ENCODE measurements at places on chromosomes 4 and X. TPM values are rescaled to one million over a fixed set of nuclear protein-coding genes. Genes with fewer than 3 reads are reported as not detected.

GDI1 gene
- total RNA-seq, result 155 TPM

NLRP2B gene
- total RNA-seq, result not detected

OTUD6A gene
- total RNA-seq, result not detected

MGARP gene
- total RNA-seq, result 0.29 TPM

DYNLT3 gene
- 31.3 TPM for total RNA-seq

GSPT2 gene
- total RNA-seq, result 0.26 TPM

SATL1 gene
- 0.48 TPM for total RNA-seq

- peak; percentile 56 for DNase-seq
These were observed 160.3 kb downstream of the AFAP1 start for GRCh38 chr4:7779432-7779768.

DNA sequence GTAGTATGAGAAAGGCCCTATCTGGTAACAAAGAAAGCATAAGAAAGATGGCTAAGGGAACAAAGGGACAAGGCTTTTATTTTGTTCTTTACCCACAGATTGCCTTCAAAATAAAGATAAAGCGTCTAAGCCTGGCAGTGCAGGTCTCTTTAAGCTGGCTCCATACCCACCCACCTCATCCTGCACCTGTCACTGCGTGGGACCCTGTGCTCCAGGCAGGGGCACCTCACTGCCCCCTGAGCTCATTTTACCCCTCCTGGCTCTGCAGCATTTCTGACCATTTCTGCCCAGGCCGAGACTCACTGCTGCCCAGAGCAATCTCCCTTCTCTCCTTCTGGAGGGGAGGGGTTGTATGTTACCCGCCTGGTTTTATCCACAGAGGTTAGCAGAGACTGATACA is 1.7 kb upstream of the CYP4V2 start:
- no peak for DNase-seq

DNA sequence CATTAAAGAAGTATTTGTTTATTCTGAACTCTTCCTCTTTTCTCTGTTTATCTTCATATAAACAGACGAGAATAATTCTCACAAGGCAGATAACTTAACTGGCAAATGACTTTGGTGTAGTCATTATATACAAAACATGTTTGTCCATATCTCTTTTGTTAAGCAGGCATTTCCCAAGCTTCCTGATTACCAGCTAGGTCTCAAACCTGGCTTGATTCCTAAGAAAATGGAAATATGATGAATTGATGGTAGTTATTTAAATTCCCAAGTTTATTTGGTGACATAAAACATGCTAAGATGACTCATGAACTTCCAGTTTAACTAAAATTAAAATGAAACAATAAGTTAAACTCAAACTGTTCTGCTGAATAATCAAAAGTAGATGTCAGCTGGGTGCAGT is 96.8 kb downstream of the ARSJ start:
- no peak for DNase-seq

- DNase-seq, result no peak
These were observed 55.7 kb upstream of the CLDN34 start for GRCh38 chrX:9911487-9911886.

- DNase-seq, result no peak
These were observed 46.8 kb downstream of the MXRA5 start for GRCh38 chrX:3299636-3300035.

DNA sequence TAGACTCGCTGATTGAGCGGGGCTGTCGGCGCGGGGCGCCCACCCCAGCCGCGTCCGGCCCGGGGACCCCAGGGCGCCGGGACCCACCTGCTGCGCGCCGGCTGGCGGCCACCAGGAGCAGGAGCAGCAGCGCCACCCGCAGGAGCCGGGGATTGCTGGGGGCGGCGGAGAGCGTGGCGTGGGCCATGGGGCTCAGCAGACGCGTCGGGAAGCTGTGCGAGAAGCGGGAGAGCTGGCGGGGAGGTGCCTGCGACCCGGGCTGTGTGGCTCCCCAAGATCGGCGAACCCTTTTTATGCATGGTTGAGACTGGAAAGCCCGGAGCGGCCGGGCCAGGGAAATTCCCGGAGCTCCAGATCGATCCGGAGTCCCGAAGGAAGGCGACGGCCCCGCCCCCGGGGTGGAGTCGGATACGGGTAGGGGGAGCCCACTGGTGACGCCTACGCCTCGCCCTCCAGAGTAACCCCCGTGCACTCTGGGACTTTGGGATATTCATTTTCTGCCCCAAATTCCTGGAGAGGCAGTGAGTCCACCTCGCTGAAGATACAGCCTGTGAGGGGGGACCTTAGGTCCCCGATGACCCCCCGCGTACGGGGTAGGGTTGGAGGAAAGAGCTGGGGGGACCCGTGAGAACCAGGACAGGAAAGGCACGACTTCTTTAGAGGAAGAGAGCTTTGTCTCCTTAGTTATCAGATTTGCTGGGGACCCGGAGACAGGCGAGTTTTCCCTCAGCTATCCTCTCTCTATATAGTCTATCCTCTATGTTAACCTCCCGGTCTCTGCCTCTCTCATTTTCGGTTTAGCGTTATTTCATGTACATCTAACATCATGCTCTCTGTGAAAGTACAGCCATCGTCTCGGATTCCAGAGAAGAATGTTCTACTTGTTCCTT is at the start of gene CXCL3:
Gene CXCL3, minus strand, starts transcription at position 265 of the 890 bp plus-strand sequence. Its CDS starts 78 bp downstream, at position 187.
- peak; percentile 47 for DNase-seq

DNA sequence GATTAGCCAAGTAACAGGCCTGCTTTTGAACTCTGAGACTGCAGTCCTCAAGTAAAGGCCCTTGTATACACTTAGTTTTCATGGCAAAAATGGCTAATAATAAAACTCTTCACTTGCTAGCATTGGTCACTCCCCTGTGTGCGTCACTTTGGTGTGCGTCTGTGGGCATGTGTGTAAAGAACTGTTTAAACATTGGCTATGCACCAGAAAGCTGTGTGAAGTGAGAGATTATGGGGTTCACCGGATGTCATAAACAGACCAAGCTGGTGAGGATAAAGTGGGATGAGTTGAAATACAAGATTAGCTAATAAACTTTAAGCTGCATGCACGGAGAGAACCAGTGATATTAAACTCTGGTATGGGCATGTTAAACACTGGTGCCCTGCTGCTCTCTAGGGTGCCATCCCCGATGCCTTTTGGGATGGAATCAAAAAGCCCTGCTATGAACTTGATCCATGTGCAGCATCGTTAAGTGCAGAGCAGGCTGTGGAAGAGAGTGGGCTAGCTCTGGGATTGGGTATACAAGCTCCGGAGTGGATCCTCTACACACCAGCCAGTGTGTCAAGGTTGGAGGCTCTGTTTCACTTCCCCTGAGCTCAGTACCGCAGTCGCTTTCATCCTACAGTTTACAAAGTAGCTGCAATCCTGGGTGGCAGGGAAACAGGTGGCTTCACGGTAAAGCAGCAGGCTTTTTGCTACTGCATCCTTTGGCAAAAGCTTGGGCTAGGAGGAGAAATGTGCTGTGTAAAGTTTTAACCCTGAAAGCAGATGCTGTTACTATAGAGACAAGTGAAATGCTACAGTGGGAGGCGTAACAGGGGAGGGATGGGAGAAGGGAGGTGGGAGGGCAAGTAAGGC is 108.3 kb upstream of the SLC4A4 start:
- DNase-seq, result no peak

DNA sequence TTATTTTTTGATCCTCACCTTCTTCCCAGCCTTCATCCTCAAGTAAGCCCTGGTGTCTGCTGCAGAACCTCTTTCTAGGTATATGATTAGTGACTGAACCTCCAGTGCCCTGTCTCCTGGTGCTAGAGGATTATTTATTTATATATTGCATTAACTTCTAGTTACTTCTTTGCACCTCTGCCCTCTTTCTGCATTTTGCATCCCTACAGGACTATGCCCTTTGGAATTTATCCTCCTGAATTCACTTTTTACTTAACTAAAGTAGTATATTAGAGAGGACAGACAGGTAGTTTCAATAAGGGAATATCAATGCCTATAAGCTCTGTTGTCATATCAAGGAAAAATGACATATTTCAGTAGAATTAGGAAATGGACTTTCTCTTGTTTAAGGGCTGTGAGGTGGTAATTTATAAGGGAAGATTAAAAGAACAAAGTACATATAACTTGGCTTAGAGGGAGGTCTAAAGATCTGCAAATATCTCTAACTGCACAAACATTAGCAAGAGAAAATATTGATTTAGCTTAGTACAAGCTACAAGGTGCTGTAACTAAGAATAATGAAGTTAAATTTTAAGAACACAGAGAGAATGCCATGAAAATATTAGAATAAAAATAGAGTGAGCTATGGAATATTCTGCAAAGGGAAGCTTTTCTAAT is 181.7 kb downstream of the TEX13A start:
- DNase-seq, result no peak
